Breast epithelium (tissue), 4 donors: ENCODE measurements at places on chromosomes 2 and 18. TPM values are rescaled to one million over a fixed set of nuclear protein-coding genes. Genes with fewer than 3 reads are reported as not detected.

DNA sequence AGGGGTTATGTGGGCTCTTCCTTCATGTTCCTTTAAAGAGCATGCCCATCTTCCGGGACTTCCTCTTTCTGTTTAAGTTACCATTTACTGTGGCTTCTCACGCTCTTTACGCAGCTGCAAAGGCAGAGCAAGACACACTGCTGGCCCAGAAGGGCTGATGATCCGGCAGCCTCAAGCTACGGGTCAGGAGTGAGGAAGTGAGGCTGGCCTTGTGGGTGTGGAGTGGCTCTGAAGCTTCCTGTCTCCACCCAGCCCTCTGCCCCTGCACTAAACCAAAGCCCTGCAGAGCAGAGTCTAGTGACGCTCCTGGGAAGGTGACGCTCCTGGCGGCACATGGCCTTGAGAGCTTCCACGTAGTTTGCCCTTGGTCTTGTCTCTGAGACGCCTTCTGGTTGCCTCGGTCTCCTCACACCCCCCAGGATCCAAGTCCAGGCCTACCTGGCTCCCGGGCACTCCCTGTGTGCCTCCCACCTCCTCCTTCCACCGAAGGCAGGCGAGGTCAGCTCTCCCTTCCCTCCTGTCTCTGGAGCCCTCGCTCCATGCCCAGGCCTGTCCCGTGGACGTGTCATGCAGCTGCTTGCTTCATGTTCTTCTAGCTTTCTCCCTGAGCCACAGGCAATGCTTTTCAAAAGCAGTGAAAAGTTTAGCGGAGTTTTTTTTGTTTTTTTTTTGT is 50.3 kb downstream of the ARL4C start:
- no peaks in the 10 kb centered on the region for H3K27me3 ChIP-seq
- no peak for DNase-seq
- no peak overlapping the region for H3K4me3 ChIP-seq
- H3K36me3 ChIP-seq = no peaks in the 10 kb centered on the region
- peak overlapping the region; percentile 77 for H3K27ac ChIP-seq
- no peaks in the 10 kb centered on the region for H3K4me1 ChIP-seq

- peak overlapping the region; percentile 55 for H3K27ac ChIP-seq
- DNase-seq = no peak
- H3K4me1 ChIP-seq = peaks cover 8% of the 10 kb centered on the region
- no peak overlapping the region for H3K4me3 ChIP-seq
Measured at GRCh38 chr2:150472511-150472899, 15.0 kb downstream of the RND3 start.

- no peak overlapping the region for H3K4me3 ChIP-seq
- no peak for DNase-seq
- H3K27ac ChIP-seq = no peak overlapping the region
Measured at GRCh38 chr18:24031916-24032315, 17.4 kb downstream of the TTC39C start.

DNA sequence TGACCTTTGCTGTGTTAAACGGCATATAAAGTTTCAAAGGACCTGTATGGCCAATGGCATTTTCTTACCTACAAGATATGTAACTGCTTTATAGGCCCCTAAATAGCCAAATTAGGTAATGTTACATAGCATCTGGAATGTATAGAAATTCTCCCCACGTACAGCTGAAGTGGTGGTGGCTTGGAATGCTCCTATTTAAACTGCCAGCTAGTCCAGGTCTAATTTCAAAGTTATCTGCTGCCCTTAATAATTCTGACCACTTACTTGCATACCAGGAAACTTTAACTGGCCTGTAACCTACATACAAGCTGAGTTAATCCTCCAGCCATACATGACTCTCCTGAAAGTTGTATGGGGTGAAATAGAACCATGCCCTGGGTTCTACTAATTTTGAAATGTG is 1.3 kb downstream of the KIAA2012 start:
- DNase-seq = no peak
- no peak overlapping the region for H3K27ac ChIP-seq
- no peaks in the 10 kb centered on the region for H3K36me3 ChIP-seq
- no peaks in the 10 kb centered on the region for H3K27me3 ChIP-seq

The KIDINS220 gene
- total RNA-seq = 73.1 TPM

The RAX gene
- not detected for total RNA-seq

The CD28 gene
- 4.2 TPM for total RNA-seq

The PSMD14 gene
- 38.3 TPM for total RNA-seq
